ENCODE measurements at places on chromosomes 6 and 20.

GRCh38 chr6:33613795-33614168 lies 7.3 kb upstream of the ITPR3 start:
- peak; percentile 61 for DNase-seq

DNA sequence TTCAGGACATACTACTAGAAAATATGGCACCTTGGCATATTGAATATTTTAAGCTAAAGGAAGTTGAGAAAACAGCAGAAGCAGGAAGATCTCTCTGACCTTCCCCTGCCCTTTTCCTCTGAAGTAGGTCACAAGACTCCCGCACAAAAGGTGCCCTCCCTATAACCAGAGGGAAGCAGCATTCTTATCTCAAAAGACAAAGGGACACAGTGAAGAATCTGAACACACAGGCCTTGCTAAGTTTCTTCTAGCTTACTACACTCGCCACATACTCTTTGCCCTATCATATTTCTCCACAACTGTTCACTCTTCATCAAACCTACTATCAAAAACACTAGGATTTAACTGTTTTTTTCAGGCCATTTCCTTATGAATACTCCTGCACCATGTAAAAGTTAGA lies 151.2 kb downstream of the ELOVL4 start:
- DNase-seq, result no peak

- no peak for DNase-seq
These were observed 2.5 kb downstream of the ADRM1 start for GRCh38 chr20:62305149-62305764.

GRCh38 chr6:66851930-66852329 lies 1144.9 kb upstream of the EYS start:
- DNase-seq, result no peak

DNA sequence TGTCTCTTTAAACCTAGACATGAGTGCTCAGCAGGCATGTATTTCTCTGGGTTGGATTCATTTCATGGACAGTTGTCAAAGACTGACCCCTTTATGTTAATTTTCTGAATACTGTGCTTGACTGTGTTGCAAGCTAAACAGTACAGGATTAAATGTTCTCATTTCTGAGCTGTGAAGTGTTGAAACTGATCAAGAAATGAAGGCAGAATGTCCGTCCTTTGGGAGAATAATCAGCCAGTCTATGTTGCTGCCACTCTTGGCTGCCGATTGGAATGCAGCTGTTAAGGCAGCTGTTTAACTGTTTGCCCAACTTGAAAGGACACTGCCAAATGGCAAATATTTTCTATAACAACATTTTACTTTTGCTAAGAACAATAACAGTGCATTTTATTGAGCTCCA lies 87.3 kb downstream of the CEP57L1 start:
- no peak for DNase-seq

- no peak for DNase-seq
These were observed 22.3 kb upstream of the LAMP5 start for GRCh38 chr20:9492067-9492466.

DNA sequence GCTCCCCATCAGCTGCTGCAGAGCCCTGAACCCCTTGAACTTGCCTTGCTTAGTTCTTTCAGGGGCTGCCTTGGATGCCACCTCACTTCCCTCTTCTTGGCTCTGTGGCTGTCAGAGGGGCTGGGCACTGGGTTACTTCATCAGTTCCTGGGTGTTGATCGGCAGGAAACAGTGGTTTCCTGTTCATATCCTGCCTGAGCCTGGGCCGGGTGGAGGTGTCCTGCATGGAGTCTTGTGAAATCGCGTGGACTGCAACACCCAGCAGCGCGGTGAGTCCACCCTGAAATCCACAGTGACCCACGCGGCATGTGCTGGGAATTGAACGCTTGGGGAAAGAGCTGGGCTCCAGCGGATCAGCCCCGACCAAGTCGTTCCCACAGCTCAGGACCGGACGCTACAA lies 97.5 kb downstream of the CDH26 start:
- DNase-seq, result peak; percentile 21

- DNase-seq, result peak; percentile 54
These were observed 21.6 kb upstream of the MTRF1L start for GRCh38 chr6:153023977-153024708.

DNA sequence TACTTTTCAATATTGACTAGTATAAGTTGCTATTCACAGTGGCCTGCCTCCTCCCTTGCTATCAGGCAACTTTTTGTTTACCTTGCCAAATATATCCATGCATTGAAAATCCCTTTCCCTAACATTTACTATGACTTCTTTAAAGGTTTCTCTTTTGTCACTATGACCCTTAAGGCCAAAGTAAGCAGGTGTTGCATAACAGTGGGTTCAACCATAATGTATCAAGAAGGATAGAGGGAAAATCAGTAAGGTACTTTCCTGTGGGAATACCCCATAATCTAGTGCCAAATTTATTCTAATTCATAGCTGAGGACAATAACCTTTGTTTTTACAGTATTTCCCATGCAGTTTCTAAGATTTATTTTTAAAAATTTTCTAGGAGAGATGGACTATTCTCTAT lies 527.6 kb downstream of the CDKAL1 start:
- no peak for DNase-seq

- no peak for DNase-seq
These were observed 72.8 kb upstream of the RALGAPA2 start for GRCh38 chr20:20785226-20785625.
